ENCODE measurements at places on chromosomes 1 and 21.

DNA sequence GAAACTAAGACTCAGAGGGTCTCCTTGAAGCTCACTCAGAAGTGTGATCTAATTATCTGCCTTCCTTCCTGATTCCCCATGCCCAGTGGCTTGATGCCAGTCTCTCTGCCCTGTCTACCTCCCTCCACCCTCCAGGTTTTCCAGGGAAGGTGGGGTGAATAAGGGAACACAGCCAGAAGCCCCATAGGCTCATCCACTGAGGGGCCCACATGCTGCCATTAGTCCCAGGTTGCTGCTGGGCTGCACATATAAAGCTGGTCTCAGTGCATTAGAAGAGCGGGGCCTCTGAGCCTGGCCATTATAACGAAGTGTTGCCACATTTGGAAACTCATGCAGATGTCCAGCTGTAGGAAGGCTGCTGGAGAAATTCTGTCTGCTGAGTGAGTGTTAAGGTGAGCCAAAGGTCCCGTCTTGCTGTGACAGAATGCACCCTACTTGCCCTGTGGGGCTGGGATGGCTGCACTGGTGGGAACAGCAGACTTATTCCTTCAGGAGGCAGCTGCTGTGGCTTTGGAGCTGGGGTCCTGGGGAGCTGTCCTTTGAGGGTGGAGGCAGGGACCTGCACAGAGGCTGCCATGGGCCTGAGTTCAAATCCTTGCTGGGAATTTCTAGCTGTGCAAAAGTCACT is 2.9 kb downstream of the ADORA1 start:
- DNase-seq = no peak

- DNase-seq = peak; percentile 17
These were observed at the start of gene ARHGEF16 for GRCh38 chr1:3453891-3454810. Gene ARHGEF16, plus strand, starts transcription at chr1:3454665. Its CDS starts 8,420 bp downstream, at chr1:3463085.

DNA sequence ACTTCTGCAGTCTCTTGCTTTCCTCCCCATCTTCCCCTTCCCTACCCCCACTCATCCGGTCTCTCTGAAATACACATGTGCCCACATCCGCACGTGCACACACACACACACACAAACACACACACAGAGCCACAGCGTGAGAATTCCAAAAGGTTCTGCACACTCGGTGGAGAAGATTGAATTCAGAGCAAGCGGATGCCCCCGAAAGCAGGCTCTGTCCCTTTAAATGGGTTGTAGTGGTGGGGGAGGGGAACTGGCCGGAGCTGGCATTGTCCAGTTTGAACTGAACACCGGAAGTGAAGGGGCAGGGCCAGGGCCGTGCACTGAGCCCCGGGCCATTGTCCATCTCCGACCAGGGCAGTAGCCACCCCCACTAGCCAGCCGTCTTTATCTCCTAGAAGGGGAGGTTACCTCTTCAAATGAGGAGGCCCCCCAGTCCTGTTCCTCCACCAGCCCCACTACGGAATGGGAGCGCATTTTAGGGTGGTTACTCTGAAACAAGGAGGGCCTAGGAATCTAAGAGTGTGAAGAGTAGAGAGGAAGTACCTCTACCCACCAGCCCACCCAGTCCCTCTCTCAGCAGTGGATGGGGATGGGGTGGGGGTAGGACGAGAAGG is 1.3 kb upstream of the LIN28A start:
- no peak for DNase-seq

DNA sequence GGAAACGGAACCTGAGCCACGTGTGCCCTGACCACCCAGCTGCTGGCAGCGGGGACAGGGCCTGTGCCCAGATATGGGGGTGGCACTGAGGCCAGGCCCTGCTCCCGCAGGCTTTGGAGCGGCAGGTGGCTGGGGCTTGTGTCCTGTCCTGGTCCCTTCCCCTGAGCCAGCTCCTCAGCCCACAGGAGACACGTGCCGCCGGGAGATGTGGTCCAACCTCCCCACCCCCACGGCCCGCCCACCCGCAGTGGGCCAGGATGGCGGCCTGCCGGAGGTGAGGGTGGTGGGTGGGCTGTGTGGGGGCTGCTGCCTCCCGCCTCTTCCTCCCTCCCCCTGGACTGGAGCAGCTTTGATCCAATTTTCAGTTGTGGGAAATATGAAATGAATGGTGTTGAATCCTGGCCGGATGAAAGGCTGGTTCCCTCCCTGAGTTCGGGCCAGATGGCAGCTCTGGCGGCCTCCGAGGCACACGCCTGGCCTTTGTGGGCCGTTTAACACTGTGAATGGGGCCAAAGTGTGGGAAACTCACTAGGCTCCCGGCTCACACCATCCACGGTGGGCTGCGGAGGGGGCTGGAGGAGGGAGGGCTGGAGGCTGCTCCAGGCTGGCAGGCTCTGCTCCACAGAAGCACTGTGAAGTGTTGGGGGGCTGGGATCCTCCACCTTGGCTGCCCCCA is 2.6 kb upstream of the HES5 start:
- DNase-seq = no peak

DNA sequence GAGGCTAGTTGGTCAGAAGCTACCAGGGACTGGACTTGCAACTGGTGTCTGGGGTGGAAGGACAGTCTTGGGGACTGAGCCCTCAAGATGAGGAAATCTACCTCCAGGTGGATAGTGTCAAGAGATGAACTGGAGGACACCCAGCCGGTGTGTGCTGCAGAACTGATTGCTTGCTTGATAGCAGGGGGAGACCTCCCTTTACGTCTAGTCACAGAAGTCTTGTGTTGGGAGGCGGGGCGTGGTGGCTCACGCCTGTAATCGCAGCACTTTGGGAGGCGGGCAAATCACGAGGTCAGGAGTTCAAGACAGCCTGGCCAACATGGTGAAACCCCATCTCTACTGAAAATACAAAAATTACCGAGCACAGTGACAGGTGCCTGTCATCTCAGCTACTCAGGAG is 4.9 kb downstream of the RCC2 start:
- no peak for DNase-seq

DNA sequence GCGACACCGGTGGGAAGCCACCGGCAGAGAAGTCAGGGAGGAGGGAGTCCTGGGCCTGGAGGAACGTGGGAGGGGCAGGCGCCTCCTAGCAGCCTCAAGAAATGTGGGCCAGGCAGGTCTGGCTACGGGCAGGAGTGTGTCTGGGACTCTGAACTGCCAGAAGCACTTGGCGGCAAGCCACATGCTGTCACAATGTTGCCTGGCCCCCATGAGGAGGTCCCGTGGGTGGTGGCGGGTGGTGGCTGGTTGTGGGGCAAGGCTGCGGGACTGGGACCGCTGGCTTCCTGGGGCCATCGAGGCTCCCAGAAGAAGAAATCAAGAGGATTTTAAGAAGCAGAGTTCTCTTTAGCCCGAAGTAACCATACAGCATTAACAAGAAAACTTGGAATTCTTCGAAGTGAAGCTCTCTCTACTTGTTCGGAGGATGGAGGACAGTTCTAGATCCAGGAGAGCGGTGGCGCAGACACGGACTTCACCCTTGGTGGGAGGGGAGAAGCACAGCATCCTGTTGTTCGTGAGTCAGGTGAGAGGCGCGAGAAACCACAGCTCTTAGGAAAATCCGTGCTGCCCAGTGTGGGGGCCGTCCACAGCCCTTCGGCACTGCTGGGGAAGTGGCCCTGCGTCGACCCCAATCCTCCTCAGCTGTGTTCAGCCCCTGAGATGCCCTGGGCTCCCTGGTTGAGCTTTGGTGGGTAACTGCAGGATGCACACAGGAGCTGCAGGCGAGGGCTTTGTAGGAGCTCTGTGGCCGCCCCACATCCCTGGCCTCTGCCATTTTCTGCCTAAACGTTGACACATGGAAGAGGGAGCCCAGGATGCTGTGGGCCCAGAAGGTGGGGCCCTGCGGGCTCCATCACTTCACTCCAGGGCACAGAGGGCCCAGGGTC is 12.4 kb downstream of the SKI start:
- no peak for DNase-seq

GRCh38 chr1:155339515-155340097 is 18.9 kb downstream of the RUSC1 start:
- no peak for DNase-seq

GRCh38 chr1:105641407-105641806 is 1415.1 kb upstream of the PRMT6 start:
- no peak for DNase-seq

DNA sequence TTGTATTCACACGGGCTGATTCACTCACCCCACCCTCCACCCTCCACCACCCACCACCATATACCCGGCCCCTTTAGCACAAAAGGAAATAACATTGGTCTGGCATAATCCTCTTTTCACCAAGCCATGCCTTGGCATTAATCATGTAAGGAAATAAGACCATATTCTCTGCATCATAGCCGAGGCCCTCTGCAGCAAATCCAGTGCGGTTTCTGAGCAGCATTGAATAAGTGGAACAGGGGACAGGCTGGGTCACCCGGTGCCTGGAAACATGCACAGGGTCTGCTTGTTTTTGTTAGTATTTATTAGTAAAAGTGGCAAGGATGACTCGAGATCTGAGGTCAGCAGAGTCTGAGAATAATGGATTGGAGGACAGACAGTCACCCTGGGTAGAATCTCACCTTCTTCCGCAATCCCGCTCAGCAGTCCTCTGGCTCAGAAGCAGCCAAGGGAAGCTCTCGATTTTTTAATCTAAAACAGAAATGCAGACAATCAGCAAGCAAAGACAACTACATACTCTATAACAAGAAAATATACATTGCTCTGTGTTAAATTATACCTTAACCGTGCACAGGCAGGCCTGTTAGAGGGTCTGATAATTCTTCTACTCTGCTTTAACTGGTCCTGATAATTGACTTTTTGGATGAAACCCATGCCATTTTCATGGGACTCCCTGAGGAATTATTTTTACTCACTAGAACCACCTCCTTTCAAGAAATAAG is 52.4 kb upstream of the CDC42BPA start:
- DNase-seq = no peak

DNA sequence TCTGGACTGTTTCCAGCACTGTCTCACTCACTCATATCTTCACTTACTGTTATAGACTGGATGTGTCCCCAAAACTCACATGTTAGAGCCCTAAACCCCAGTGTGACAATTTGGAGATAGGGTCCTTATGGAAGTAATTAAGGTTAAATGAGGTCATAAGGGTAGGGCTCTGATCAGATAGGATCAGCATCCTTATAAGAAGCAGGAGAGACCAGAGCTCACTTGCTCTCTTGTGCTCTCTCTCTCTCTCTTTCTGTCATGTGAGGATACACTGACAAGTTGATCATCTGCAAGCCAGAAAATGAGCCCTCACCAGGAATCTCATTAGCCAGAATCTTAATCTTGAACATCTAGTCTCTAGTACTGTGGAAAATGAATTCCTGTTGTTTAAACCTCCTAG is 23.4 kb downstream of the TNR start:
- DNase-seq = no peak

DNA sequence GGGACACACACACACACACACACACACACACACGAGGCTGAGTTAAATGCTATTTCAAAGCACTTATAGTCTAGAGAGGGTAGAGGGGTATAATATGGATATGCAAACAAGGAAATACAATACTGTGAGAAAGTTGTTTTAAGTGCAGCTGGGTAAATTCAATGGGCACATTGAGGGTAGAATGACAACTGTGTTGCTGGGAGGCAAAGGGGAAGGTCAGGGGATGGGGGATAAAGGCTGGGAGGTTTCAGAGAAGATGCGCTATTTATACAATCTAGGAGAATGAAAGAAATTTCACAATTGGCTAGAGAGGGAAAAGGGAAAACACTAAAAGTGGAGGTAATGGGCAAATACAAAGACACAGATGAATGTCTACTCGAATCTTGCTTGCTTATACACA is 19.4 kb downstream of the EXTL2 start:
- DNase-seq = no peak

DNA sequence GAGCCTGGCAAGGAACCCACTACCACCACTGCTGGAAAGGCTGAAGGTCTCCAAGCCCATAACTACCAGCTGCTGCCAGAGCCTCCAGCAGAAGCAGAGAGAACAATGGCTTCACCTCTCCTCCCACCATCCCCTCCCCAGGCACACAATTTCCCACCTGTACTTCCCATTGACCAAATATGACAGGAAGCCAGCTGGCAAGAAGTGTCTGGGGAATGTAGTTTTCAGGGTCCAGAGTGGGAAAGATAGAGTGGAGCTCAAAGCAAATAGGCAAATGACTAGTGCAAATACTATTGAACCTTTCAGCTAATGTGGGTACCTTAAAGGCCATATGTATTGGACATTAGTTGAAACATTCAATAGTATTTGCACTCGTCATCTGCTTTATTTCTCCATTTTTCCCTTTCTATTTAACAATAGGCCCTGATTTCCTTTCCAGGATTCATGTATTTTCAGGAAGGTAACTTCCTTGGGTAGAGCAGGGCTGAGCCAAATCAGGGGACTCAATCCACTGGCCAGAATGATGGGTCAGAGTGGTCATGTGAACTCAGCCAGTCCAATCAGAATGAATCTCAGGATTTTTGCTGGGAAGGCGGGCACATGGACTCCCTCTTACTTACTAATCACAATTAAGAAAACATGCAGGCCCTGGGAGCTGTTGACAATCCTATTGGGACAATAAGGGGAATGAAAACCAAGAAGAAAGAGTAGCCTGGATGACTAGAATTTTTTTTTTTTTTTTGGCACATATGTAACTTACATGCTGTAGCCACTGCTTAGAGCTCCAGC is 12.1 kb upstream of the NFYC start:
- no peak for DNase-seq

GRCh38 chr1:205071801-205072200 is 12.5 kb downstream of the TMEM81 start:
- no peak for DNase-seq

GRCh38 chr1:231770506-231771175 is 144.1 kb downstream of the DISC1 start:
- no peak for DNase-seq

DNA sequence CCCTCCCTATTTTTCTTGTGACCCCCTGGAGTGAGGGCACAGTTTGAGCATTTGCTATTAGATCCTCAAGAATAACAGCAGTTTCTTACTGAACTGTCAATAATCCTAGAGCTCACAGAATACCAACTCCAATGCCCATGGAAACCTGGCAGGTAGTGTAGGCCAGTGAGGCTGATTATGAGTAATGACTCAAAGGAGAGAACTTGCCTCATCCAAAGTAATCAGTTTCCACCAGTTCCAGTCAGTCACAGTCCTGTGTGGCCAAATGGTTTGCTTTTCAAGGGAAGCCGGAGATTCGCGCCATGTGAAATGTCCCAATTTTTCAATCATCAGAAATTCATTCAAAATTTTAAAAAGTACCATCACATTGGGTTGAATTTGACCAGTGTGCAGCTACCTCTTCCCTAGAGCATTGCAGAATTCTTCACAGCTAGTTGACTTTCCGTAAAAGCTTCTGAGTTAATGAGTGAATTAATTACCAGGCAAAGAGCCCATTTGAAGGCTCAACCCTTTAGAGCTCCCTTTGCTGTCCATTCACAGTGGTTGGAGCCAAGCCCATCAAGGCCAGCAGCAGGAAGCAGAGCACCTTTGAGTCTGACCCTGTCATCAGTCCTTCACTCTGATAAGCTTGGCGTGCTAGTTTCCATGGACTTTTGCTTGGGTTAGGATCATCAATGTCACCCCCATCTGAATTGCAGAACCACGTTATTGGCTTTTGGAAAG is 170.3 kb downstream of the KAZN start:
- DNase-seq = no peak

Data from CD4-positive, alpha-beta T cell treated with Interleukin-2 at 100 ng/mL for 4 hours (primary cell).